GM19239 (cell line): ENCODE measurements at places on chromosomes 4 and X.

DNA sequence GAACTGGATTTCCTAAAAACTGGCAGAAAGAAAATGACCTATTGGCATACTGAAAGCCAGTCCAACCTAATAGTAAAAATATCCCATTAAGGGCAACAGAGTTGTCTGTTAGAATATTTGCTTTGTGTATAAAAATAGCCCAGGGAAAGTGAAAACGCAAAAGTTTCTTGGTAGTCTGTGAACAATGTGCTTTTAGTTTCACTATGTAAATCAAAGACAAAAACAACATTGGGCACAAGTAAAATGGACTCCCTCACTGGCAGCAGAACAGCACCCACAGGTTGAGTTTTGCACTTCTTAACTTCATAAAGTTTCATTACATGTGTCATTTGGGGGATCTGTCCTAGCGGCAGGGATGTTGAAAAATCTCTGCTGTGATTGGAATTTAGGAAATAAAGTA is 4.3 kb upstream of the FGG start:
- DNase-seq, result peak; percentile 24

GRCh38 chr4:26785810-26786209 is 74.8 kb upstream of the STIM2 start:
- no peak for DNase-seq

- no peak for DNase-seq
Observed at GRCh38 chr4:7783541-7783940, 156.1 kb downstream of the AFAP1 start.

- DNase-seq, result no peak
Observed at GRCh38 chr4:56650262-56651055, 30.6 kb downstream of the HOPX start.

DNA sequence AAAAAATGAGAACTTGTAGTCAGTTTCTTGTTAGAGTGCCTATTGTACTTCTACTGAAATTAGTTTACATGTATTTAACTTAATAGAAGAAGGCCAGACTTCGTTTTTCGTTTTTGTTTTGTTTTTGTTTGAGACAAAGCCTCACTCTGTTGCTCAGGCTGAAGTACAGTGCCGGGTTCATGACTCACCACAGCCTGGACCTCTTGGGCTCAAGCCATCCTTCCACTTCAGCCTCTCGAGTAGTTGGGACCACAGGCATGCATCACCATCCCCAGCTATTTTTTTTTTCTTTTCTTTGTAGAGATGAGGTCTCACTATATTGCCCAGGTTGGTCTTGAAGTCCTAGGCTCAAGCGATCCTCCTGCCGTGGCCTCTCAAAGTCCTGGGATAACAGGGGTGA is 793.9 kb downstream of the ADGRL3 start:
- DNase-seq, result no peak

- no peak for DNase-seq
Observed at GRCh38 chrX:126509923-126510322, 42.7 kb downstream of the DCAF12L1 start.

DNA sequence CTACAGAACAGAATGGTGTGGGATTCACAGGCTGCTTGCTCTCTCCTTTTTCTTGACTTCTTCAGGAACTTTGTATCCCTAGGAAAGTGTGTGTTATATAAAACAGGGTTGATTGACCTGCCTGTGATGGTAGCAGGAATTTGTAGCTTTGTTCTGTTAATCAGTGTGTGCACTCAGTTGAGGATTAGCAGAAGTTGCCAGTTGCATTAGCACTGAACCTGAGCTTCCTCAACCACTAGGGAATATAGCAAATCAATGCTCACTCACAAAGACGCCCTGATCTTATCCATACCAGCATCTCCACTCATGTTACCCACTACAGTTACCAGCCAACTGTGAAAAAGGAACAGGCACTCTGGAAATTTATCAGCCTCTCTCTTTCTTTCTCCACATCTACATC is 319.1 kb upstream of the EMCN start:
- DNase-seq, result no peak

GRCh38 chr4:25966171-25966570 is 52.2 kb downstream of the SMIM20 start:
- DNase-seq, result no peak

DNA sequence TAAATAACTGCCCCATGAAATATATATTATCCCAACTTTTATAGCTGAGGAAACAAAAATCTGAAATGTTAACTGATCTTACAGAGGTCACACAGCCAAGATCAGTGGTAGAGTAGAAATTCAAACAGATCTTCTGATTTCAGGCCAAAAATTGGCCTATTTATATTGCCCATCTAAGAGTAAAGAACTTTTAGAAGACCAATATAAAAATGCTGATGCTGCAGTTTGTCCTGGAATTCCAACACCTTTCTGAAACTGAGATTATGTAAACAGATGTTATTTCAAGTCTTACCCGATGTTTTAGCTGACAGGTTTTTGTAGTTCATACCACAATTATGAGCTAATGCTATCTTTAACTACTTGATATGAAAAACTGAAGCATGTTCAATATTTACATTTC is 51.1 kb downstream of the SPANXN3 start:
- no peak for DNase-seq

DNA sequence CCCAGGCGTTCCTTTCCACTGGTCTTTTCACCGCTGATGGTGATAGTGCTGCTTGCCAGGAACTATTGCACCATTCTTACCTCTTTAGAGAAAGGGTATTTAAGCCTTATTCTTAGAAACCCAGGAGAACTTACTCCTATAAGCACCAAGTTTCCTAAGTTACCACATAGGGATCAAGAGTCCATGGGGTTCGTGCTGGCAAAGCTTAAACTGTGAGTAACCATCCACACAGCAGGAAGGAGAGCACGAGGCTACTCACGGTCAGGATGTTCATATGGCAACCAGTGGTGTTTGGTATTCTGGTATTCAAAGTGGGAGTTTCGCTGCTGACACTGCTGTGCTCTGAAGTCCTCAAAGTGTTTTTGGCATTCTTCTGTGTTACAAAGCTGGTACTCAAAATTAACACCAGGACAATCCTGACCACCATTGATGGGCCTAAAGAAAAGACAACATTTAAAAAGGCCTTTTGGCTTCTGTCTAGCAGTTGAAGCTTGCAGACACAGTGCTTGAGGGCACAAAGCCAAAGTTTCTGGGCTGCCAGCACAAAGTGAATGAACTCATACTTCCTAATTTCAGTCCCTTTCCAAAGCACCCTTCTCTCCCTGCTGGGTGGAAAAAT is 256.9 kb downstream of the ADAMTS3 start:
- DNase-seq, result no peak

DNA sequence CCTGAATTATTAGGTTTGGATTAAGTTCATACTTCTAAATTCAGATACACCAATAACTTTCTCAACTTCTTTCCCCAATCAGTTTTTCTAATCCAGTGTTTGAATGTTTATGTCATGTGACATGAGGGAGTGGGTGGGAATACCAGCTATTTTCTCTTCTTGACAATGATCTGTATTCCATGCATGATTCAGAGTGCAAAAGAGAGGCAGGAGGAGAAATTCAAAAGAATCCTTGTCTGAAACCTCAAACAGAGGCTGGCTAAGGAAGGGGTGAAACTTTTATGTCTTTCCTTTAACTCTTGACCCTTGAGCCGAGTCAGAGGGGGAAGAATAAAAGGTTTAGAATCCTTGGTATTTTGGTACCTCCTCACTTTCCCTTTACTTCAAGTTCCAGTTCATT is 544.7 kb downstream of the SPRY1 start:
- no peak for DNase-seq

DNA sequence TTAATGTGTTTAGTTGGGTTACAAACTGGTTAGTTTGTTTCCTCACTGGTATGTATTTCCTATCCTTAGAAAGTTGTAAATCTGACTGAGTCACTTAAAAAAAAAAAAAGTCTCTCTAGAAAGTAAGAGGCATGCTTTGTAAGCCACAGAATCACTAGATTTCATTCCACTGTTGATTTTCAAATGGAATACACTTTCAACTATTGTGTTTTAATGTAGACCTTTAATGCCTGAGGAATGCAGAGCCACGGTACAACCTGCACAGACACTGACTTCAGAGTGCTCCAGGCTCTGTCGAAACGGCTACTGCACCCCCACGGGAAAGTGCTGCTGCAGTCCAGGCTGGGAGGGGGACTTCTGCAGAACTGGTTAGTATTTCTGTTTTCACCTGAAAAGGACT is 88.6 kb downstream of the HHIP start:
- no peak for DNase-seq

DNA sequence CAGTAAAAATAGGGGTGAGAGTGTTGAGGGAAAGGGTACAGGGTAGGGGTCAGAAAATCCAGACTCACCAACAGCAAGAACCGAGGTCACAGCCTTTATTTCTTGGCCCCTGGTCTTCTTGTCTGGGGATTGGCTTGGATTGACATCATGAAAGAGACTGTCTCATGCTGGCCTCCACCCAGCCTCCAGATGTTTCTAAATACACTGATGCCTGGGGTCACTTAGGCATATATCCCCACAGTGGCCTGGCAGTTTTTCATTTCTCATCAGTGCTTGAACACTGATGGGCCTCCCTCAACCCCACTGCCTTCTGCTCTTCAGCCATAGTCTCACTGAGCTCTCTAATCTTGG is 173.9 kb downstream of the RTL9 start:
- DNase-seq, result no peak

GRCh38 chr4:26326791-26327190 is 6.0 kb downstream of the RBPJ start:
- DNase-seq, result no peak

DNA sequence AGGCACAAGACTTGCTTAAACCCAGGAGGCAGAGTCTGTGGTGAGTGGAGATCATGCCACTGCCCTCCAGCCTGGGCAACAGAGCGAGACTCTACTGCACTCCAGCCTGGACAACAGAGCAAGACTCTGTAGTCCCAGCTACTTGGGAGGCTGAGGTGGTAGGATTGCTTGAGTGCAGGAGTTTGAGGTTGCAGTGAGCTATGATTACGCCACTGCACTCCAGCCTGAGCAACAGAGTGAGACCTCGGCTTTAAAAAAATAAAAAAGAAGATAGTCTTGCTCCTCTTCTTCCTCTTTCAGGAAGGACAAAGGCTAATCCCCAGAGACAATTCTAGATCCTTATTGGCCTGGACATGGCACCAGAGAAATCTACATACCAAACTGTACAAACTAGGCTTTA is 5.7 kb upstream of the PPEF2 start:
- no peak for DNase-seq
